ENCODE measurements at places on chromosomes 5 and 9.

DNA sequence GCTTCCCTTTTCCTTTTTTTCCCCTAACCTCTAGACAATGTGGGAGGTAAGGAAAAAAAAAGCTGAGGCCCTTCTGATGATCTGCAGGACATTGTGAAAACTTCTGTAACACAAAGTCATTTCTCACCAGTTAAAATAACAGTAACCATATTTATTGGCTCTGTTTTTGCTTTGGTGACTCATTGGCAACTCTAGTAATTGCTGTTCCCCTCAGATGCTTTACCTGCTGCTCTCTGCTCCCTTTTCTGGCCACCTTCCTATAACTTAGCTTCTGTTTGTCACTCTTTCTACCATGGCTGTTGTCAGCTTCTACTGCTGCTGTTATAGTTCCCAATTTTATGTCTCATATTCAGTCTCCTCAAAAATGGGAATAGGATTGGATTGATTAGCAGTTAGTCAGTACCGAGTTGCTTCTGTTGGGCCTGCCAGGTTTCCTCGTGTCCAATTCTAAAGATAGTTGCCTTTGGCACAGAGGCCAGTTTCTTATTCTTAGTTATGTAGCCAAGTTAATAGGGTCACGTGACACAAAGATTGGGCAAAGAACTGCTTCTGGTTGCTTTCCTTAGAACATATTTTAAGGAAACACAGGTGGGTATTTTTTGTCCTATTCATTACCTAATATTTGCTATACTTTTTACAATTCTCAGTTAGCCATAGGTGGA lies 16.8 kb downstream of the SCAMP1 start:
- DNase-seq, result peak; percentile 6

- DNase-seq, result no peak
These were observed 52.6 kb upstream of the TNFAIP8 start for GRCh38 chr5:119302916-119303897.

DNA sequence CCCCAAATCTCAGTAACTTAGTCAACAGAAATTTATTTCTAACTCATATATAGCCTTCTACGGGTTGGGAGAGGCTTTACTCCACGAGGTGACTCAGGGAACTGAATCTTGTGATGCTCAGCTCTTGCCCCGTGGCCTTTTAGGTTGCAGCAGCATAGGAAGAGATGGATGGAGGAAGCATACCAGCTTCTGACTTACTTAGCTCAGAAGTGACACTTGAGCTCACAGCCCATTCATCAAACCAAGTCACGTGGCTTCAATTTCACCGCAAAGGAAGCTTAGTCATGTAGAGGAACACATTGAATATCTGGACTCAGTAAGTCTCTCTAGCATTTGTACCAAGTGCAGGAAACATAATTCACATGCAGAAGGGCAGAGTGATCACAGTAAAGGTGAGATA lies 124.1 kb upstream of the KCNN2 start:
- DNase-seq, result no peak

DNA sequence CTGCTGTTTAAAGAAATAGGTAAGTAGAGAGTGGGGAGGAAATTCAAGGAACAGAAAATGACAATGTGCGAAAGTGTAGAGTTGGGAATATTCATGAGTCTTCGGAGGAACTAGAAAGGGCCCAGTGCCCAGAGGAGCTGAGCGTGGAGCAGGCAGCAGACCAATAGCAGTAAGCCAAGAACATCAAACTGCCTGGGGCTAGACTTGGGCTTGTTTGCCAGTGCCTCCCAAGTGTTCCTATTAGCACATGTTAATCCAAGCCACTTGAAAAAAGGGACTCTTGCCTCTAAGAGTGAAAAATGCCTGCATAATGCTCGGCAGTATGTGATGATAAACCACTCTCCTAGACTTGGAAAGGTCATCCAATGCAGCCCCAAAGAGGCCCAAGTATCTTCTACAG lies 1.2 kb upstream of the TAL2 start:
- no peak for DNase-seq

- no peak for DNase-seq
These were observed 49.4 kb downstream of the GRIN3A start for GRCh38 chr9:101689039-101689438.

- DNase-seq, result no peak
These were observed 18.8 kb upstream of the ALDH1B1 start for GRCh38 chr9:38373679-38374078.

DNA sequence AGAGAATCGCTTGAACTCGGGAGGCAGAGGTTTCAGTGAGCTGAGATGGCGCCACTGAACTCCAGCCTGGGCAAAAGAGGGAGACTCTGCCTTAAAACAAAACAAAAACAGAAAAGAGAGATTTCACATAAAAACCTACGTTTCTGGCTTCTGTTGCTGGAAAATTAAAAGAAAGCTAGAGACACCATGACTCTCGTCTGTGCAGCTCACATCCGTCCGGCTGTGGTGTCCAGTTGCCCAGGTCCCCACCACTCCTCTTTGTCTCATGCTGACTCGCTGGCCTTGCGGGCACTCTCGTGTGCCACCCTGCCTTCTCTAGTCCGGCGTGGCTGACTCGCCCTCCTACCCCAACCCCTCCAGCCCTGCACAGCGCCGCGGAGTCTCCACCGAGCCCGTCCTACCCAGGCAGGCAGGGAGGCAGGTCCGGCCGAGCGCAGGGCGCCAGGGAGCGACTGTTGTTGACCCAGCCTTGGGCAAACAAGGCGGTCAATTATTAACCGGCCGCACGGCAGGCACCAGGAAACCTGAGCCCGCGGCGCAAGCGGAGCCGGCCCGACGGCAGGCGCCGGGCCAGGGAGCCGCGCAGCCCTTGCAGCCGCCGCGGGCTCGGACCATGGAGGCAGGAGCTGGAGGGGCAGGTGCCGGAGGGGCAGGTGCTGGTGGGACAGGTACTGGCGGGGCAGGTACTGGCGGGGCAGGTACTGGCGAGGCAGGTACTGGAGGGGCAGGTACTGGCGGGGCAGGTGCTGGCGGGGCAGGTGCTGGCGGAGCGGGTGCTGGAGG lies at the start of gene PRRT1B:
PRRT1B (plus strand) TSS at position 521 of the 783 bp plus-strand sequence; CDS start at position 614, 93 bp downstream.
- DNase-seq, result peak; percentile 24

DNA sequence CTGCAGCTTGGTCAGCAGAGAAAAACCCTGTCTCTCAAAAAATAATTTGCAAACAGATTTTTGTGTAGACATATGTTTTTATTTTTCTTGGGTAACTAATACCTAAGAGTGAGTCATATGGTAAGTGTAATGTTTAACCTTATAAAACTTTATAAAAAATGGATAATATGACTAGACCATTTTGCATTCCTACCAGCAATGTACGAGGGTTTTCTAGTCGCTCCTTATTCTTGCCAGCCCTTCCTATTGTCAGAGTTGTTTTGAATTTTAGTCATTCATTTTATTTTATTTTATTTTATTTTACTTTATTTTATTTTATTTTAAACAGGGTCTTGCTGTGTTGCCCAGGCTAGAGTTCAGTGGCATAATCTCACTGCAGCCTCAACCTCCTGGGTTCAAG lies 37.8 kb downstream of the RABGAP1 start:
- no peak for DNase-seq

DNA sequence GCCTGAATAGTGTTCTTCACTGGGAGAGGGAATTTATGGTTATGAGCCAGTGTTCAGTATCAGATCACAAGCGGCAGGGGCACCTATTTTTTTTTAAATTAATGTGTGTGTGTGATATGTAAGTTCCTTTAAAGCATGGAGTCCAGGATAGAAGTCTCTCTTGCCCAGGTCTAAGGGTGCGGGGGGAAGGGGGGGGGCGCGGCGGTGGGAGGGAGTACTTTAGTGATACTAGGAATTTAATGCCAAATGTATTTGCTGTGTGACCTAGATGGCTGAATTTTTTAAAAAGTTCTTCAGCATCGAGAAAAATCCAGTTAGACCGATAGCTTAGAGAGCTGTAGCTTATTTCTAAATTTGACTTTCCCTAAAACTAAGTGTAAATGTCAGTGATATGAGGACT lies 1.5 kb upstream of the FCHO2 start:
- no peak for DNase-seq

GRCh38 chr5:33315189-33315588 lies 125.6 kb upstream of the TARS1 start:
- no peak for DNase-seq

DNA sequence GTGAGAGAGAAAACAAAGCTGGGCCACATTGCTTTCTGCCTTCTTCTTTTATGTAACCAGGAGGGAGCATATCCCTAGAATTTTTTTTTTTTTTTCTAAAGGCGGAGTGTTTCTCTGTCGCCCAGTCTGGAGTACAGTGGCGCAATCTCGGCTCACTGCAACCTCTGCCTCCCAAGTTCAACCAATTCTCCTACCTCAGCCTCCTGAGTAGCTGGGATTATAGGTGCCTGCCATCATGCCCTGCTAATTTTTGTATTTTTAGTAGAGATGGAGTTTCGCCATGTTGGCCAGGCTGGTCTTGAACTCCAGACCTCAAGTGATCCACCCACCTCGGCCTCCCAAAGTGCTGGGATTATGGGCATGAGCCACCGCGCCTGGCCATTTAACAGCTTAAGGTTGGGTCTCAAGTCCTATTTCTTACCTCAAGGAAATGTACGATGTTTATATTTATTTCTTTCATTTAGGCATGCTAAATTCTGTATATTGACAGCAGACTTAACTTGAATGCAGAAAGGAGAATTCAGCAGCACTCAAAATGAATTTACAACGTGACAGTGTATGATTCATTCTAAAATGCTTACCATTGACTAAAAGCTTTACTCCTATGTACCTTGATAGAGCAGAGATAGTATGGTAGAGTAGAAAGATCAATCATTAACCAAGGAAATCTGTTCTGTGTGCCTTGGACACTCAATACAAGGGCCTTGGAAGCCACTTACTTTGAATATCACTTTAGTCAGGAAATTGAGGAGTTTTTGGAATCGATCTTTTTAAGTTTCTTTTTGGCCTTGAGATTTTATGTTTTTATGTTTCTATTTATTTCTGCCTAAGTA lies 100.9 kb downstream of the F2RL2 start:
- no peak for DNase-seq

GRCh38 chr5:5318426-5319190 lies 103.9 kb upstream of the ICE1 start:
- no peak for DNase-seq

DNA sequence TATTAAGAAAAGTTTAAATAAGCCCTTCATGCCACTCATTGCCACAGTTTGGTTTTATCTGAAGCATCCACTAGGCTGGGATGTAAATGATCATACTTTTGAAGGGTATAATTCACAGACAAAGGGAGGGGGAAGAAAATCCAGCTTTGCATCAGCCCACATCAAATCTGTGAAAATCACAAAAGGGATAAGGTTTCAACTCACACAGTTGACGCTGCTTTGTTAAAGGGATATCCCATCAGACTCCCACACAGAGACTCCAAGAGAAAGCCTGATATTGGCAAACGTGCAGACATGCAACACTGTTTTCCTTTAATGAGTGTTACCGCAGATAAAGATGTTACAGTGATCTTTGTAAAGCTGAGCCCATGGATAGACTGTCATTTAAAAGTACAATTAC lies 602.9 kb downstream of the TLE1 start:
- DNase-seq, result no peak

DNA sequence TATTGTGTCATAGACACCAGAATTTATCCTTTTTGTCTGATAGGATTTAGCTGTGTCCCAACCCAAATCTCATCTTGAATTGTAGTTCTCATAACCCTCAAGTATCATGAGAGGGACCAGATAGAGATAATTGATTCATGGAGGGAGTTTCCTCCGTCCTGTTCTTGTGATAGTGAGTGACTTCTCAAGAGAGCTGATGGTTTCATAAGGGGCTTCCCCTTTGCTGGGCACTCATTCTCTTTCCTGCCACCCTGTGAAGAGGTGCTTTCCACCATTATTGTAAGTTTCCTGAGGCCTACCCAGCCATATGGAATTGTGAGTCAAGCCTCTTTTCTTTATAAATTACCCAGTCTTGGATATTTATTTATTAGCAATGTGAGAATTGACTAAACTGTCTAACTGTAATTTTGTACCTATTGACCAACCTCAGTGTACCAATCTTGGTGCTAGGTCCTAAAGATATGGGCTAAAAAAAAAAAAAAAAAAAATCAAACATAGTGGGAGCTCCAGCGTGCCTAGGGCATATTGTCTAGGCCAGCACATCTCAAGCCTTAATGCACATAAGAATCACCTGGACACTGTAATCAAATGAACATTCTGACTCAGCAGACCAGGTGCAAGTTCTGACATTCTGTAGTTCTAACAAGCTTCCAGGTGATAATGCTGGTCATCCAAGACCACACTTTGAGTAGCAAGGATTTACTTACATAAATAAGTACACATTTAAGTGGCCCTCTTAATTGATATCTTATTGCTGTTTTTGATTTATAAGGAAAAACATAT lies 30.5 kb downstream of the ST8SIA4 start:
- DNase-seq, result no peak

- peak; percentile 9 for DNase-seq
These were observed 66.8 kb upstream of the CXCL14 start for GRCh38 chr5:135645336-135646180.

GRCh38 chr5:175658299-175659145 lies 651 bp downstream of the HRH2 start:
- DNase-seq, result no peak

DNA sequence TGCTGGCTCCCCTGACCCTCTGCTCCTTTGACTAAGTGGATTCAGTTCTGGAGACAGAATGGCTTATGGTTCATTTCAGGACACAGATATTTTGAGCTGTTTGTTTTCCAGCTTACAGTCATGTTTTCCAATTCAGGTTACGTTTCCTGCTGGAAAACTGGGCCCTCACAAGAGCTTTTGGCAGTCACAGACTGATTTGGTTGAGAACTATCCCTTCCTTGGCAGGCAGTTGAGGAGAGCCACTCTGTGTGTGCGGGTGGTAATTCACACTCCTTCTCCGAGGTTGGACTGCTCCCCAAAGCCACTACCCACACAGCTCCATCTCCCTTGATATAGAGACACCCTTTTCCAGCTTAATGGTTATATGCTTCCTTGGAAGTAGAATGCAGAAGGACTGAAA lies 534.5 kb downstream of the TMEM38B start:
- no peak for DNase-seq

DNA sequence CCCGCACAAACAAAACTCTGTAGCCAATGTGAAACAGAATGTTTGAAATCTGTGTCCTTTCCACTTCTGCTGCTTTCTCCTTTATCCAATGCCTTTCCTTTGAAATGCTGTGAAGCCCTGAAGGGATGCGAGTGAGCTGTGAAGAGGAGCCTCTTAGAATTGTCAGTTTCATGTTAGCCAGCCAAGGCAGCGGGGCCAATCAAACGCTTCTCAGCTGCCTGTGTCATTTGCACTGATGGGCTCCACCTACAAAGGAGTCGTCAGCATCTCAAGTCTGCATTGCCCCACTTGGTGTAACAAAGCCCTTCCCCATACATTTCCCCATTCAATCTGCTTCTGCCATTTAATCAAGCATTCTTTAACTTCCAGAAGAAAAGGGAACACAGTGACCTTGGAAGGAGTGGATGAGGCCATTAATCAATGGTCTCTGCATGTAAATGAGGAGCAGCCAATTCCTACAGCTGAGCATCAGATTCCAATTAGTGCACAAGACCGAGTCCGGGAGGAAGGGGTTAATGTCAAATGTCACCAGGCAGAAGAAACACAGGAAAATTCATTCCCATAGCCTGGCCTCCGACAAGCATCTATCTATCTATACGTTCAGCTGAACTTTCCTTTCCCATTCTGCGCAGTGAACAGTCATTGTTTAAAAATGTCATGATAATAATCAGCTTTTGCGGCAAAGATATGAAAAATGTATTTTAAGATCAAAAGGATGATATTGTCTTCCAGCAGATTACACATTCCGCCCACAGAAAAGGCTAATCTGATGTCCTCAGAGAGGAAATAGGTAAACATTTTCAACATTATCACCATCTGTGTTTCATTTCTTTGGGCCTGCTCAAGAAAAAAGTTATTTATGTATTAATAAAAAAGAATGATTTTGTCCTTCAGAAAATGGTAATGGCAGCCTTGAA lies 154.6 kb downstream of the FSTL4 start:
- no peak for DNase-seq

Data from thyroid gland (tissue), 4 donors.